DMS153 (cell line): ENCODE measurements at places on chromosomes 5 and 9.

DNA sequence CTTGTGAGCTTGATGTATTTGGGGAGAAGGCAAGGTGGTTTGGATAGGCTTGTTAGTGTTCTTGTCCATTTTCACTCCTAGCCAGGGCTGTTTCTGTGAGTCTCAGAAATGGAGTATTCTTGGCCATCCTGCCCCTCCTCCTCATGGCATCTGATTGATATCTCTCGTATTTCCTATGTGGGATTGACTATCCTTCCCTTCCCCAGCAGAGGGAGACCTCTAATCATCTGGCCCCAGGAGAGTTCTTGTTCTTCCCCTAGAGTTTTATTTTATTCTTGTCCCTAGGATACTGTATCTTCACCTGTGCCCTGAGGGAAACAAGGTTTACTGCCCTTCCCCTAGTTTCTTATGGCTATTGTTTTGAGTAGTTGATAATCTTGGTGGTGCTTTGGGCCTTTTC lies 114.4 kb downstream of the VPS13A start:
- no peak for DNase-seq

- DNase-seq, result no peak
These were observed 26.6 kb downstream of the NR5A1 start for GRCh38 chr9:124480621-124480981.

DNA sequence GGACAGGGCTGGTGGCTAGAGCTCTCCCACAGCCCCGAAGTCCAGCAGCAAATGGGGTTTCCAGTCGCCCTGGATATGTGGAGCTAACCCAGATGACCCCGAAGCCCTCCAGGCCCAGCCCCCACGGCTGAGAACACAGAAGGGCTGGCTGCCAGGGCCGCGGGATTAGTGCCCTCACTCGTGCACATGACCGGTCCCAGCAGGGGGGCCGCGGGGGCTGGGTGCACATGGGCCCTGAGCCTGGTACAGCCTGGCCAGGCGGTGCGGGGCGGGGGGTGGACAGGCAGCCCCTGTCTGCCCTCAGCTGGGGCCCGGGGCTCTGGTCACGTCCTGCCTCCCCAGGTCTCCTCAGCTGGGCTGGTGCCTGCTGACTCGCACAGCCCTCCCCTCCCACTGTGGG lies 5.9 kb downstream of the SSNA1 start:
- no peak for DNase-seq

GRCh38 chr9:69211424-69212036 lies 37.5 kb downstream of the TJP2 start:
- DNase-seq, result no peak

DNA sequence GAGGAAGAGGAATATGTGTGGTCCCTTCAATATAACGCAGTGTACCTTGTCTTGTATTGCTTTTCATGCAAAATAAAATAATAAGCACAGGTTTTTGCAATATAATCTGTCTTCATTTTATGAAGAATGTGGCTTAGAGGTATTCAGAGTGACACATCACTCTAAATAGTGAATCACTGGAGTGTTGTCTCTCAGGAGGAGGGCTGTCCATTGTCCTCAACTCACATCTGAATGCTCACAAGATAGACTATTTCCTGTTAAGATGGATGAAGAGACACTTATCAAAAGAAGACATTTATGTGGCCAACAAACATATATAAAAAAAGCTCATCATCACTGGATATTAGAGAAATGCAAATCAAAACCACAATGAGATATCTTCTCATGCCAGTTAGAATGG lies 1147.5 kb upstream of the C9orf72 start:
- no peak for DNase-seq

- no peak for DNase-seq
These were observed 122.1 kb downstream of the NTRK2 start for GRCh38 chr9:84791643-84792042.

DNA sequence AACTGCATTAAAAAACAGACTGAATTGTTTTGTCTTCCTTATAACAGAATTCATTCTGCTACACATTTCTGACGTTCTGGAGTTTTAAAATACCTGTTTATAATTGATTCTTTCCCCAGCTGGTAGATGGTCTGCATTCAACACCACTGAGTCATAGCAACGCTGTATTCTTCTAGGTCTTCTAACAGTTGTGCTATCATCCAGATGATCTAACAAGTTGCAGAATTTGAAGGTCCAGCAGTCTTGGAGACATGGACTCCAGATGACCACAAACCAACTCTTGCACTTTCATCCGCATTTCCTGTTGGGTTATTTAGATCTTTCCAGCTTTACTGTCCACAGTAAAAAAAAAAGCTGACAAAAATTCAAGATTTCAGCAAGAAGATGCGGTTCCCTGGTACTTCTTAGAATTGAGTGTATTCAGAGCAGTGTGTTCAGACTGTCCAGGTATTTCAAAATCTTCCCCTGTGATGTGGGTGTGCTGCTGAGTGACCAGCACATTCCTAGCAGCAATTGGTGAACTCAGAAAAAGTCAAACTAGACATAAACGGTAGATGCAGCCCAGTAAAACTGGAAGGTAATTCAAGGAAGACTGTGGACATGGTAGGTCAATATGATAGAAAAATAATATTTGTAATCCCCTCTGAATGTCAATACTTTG lies 50.2 kb downstream of the CSNK1A1 start:
- DNase-seq, result no peak

GRCh38 chr9:4306066-4306776 lies 6.4 kb upstream of the GLIS3 start:
- DNase-seq, result no peak

- no peak for DNase-seq
These were observed 40.0 kb downstream of the GAS1 start for GRCh38 chr9:86907346-86907745.

GRCh38 chr5:72138943-72139521 lies 31.8 kb downstream of the MAP1B start:
- DNase-seq, result no peak

DNA sequence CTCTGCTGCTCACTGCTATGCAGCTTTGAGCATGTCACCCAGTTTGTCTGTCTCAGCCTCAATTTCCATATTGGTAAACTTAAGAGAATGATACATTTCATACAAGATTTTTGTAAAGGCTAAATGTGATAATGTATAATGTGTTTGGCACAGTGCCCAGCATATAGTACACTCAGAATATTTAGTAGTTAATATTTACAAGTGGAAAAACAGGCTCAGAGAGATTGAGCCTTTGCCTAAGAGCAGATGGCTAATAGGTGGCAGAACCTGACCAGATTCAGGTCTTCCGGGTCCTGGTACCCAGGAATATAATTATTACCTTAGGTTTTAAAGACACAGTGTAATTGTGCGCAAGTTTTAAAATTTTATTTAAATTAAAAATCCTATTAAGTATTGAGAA lies 46.8 kb upstream of the KIAA1958 start:
- no peak for DNase-seq

DNA sequence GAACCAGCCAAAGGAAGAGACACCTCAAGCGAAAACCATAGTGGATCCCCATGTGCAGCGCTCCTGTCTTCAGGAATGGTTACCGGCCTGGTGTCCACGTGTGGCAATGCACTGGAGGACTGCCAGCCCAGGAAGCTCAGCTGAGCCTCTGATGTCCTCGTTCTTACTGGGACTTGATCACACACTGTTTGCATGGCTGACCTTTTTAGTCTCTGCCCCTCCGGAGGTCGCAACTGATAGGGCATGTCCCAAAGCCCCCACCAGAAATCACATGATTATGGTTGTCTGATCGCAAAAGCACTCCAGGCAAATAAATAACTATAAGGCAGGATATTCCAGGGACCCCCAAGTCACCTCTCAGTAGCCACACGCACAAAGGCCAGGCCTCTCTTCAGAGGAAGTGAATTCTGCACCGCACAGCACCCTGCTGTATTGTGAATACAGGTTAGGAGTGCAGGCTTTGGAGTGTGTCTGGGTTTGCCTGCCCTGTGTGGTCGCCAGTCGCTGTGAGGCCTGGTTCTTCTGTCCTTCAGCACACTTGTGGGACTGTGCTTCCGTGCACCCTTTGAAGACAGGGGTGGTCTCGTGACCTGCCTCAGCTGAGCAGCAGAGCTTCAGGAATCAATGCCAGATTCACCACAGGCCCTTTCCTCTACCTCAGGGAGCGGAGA lies 13.4 kb upstream of the HABP4 start:
- no peak for DNase-seq

DNA sequence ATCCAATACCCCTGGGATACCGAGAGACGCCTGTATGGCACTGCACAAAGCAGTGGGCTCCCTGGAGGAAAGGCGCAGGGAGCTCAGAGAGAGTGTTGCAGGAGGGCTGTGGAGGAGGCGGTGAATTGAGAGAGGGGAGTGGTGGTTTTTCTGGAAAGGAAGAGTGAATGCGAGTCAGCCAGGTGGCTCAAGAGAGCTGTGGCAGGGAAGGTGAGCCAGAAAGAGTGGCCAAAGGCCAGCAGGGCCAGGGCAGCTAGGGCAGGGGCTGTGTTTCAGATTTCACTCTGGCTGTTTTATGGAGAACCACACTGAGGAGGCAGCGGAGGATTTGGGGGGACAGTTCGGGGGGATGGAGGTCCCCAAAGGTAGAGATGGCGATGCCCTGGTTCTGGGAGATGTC lies 13.0 kb upstream of the DAB2IP start:
- no peak for DNase-seq

- peak; percentile 46 for DNase-seq
These were observed 583.4 kb downstream of the ACTL7B start for GRCh38 chr9:108272349-108272899.

GRCh38 chr5:72799721-72800120 lies 16.7 kb upstream of the TNPO1 start:
- no peak for DNase-seq

DNA sequence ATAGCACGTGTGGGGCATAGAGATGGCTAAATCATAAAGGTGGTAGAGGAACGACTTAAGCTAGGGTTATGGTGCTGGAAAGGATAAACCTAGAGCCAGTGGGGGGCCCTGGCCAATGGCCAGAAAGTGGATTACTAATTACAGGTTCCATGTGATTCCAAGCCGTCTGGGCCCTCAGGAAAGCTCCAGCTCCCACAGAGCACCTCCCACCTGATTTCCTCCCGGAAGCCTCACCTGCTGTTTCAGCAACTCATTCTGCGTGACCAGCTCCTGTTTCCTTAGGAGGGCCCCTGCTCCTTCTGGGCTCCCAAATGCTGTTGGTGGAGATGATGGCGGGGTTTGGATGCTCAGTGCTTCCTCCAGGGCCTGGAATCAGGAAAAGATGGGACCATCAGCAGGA lies 16.2 kb downstream of the GPX3 start:
- no peak for DNase-seq

DNA sequence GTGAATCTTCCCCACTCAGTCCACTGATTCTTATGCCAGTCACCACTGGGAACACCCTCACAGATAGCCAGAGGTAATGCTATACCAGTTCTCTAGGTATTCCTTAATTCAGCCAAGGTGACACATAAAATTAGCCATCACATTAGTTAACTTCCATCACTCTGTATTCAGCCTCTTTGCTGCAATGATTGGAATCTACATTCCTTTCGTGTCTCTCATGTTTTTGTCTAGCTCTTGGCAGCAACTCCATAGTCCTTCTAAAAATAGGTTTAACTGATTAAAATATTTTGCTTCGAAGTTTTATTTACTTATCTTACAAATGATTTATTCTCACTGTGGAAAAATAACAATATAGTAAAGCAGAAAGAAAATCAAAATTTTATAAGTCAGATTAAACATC lies 19.6 kb upstream of the RNF20 start:
- DNase-seq, result no peak

DNA sequence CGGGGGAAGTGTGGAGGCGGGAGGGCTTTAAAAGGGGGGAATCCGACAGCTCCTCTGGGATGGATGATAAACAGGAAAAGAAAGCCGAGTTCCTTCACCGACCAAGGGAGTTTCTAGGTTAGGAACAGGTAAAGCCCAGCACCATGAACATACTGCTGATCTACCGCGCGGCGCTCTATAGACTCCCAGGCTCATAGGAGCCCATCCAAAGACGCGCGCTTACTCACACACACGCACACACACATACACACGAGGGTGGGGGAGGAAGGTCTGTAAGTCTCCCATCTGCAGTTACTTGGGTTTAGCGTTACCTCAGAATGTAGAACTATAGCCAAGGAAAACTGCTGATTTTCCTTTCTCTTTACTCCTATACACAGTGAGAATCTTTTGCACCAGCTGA lies 2.6 kb upstream of the GABRB2 start:
- no peak for DNase-seq

DNA sequence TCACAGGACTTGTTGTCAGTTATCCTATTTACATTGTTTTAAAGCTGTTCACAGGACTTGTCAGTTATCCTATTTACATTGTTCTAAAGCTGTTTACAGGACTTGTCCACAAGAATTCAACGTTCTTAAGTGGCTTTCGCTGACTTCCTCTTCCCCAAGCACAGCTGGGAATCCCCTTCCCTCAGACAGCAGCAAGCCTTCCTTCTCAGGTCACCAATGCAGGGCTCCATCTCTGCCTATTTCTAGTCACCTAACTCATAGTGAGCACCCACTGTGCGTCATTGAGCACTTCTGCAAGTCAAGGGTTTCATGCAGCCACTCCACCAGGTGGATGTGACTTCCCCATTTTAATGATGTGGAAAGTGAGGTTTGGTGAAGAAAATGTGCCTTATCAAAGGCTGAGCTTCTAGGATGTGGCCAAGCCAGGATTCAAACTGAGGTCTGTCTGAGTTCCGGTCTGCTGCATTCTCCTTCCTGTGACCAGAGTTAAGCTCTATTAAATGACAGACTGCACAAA lies 109.8 kb upstream of the ZNF462 start:
- no peak for DNase-seq

DNA sequence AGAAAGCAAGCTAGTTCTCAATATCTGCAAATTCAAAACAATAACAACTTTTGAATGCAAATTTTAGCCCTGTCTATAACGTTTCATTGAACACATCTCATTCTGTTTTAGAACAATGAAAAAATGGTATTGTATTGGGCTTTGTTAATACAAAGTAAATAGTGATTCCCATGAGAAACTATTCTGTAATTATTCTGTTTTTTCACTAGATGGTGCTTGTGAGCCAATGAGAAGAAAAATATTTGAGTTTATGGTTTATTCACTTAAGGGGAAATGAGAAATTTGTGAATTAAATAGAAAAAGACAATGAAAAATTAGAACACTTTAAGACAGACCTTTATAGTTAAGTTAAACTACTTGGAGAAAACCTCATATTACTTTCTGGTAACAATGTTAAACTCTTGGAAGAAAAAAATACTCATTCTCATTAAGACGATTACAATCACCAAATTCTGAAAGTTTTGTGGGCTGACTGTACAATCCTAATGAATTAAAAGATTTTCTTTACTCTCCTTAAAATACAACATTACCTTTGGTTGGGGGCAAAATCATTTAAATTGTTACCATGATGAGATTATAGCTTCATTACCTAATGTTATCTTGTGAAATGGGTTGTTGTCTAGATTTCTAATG lies 127.0 kb downstream of the NNT start:
- no peak for DNase-seq

GRCh38 chr9:138058181-138058580 lies 180.6 kb downstream of the CACNA1B start:
- DNase-seq, result no peak
